ENCODE measurements at places on chromosomes 5 and 9.

- no peak for DNase-seq
Observed at GRCh38 chr5:132230871-132231270, 3.2 kb upstream of the P4HA2 start.

GRCh38 chr5:9015260-9015936, 530.5 kb downstream of the SEMA5A start:
- DNase-seq: no peak

DNA sequence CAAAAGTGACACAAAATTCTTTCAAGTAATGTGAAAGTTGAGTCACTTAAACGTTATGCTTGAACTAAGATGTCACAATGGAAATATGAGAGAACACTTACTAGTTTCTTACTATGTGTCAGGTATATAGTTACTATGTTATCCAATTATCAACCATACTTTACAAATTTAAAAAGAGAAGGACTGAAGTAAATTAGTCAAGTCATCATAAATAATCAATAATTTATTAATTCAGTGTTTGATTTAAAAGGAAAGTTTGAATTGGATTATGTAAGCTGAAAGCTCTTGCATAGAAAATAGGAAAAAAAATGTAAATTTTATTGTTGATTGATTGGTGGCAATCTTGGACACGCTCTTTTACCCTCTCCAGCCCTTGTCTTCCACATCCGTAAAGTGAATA, 76.3 kb downstream of the GABRA1 start:
- no peak for DNase-seq

DNA sequence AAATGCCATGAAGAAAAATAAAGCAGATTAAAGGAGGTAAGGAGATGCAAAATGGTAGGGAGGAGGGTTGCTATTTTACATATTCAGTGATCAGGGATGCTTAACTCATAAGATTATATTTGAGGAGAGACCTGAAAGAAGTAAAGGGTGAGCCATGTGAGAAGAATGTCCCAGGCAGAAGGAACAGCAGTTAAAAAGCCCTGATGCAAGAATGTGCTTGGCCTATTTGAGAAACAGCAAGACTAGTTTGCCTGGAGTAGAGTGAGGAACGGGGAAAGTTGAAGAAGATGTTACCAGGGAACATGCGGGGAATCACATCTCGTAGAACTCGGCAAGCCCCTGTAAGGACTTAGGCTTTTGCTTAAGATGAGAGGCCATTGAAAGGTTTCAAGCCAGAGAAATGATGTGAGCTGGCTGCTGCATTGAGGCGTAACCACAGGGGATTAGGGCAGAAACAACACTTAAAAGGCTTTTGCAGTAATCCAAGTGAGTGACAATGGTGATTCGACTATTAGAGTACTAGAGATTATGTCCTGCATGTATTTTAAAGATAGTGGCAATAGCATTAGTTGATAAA, 198.7 kb downstream of the VPS13A start:
- no peak for DNase-seq

- DNase-seq: no peak
Observed at GRCh38 chr5:169052207-169052606, 248.7 kb downstream of the SLIT3 start.

DNA sequence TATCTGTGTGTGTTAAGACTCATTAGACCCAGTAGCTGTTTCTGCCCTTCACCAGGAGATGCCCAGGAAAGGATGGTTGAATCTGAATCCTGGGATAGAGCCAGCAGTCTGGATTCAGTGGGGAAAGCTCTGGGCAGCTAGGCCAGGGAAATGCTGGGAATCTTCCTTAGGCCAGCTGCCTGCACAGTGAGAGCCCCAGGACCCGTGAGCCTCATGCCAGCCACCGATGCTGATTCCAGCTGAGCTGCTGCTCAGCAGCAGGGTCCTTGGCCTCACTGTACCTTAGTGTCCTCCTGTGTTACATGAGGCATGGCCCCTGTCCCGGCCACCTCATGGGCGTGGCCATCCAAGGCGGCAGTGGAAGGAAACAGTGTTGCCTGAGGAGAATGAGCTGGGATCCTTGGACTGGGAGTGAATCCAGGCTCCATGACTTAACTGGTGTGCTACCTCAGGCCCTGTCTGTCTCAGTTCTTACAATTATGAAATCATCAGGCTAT, 87.1 kb downstream of the AMBP start:
- no peak for DNase-seq

- no peak for DNase-seq
Observed at GRCh38 chr5:170223906-170224305, 8.9 kb upstream of the C5orf58 start.

- DNase-seq: no peak
Observed at GRCh38 chr9:110744715-110745384, 76.3 kb downstream of the MUSK start.

DNA sequence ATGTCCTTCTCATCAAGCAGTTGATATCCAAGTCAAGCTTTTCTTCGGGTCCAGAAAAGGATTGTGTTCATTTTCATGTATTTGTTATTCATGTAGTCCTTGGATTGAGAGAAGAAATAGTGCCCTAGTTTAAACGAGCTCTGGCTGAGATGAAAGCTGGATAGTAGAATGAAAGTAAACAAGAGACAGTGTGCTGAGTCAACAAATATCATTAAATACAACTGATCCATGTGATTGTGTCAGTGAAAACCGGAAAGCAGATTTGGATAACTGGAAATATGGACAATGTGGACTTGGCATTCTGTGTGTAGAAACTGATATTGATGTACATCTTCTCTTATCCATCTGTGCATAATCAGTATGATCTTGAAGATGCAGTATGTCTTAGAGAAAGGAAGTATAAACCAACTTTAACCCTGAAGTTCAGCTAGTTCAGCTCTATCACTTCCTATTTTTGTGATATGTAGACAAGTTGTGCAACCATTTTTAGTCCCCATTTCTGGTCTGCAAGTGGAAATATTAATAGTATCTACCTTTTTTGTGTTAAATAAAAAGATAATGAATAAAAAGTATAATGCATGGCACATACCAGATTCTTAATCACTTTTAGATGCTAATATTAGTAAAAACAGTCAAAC, 4.4 kb downstream of the MUSK start:
- DNase-seq: no peak

DNA sequence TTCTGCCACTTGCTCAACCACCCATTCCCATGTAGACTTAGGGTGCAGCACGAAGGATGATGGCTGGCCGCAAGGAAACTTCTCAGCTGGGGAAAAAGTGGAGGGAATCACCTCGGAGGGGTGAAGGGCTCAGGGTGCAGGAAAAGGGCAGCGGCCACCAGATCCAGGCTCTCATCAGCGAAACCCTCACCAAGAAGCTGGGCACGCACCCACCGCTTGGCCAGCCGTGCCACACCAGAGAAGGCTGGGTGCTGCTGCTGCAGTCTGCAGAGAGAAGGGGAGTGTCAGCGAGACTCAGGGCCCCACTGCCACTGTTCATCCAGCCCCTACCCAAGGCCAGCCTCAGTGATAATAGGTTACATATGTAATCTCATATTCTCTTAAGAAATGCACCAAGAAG, 8.6 kb downstream of the NOL6 start:
- no peak for DNase-seq

DNA sequence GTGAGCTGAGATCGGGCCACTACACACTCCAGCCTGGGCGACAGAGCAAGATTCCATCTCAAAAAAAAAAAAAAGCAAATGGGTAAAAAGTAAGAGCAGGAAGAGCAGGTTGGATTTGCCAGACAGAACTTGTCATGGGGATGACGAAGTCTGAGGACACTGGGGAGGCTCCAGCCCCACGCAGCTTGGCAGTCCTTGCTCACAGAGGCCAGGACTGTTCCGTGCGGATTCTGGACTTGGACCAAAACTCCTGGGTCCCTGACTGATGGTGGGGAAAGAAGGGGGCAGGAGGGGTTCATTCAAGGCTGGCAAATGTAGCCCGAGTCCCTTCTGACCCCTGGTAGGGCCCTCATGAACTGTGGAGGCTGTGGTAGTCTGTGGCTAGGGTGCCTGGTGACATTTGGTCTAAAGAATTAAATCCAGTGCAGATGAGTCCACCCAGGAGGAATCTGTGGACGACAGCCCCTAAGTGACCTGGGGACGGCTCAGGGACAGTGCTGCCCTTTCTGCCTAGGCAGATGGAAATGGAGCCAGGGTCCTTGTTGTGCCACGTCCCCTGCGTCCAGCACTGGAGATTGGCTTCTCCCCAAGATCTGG, 3.1 kb downstream of the FGD3 start:
- no peak for DNase-seq

GRCh38 chr9:8863886-8864544, 1064.4 kb upstream of the DMAC1 start:
- no peak for DNase-seq

DNA sequence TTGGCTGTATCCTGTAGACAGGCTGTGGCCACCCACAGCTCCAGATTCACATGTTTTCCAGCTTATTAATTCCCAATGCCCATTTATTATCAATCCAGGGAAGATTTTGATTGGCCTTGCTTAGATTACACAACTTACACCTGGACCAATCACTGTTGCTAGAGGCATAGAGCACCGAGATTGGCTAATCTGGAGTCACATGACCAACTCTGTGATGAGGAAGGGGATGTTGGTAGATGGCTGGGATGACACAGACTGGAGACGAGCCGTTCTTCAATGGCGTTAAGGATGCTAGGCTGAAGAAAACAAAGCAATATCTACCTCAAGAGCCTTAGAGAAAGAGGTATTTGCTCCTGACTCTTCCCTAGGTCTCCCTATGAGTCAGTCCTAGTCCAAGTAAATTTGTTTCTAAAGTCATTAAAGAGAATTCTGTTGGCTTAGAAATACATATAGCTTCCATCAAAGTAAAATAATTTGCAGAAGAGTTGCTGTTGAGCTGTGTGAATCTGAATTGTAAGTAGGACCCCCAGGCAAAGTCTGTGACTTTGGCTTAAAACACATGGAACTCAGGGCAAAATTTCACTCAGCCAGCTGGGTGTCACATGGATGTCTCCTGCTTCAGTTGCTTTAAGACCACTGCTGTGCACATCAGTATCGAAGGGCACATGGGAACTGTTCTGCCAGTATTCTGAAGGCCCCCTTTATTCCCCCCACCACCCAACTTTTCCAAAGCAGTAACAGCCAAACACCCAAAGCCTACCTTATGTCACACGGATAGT, 326.4 kb upstream of the KLF4 start:
- no peak for DNase-seq

DNA sequence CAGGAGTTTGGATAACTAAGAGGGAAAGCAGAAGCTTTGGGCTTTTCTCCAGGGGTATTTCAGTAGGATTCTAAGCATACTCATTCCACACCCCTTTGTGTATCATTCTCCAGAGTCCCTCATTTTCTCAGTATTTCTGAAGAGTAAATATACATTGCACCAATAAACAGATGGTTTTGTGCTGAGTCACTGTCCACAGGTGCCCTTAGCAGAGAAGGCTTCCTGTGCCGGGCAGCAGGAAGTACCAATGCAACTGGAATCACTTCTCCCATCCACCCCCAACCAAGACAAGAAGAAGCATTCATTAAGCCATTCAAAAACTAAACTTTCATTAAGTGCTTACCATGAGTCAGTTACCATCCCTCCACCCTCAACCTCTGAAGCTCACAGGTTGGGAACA, 3.6 kb upstream of the CCNJL start:
- DNase-seq: no peak

- no peak for DNase-seq
Observed at GRCh38 chr9:110058304-110058953, 149.5 kb downstream of the C9orf152 start.

DNA sequence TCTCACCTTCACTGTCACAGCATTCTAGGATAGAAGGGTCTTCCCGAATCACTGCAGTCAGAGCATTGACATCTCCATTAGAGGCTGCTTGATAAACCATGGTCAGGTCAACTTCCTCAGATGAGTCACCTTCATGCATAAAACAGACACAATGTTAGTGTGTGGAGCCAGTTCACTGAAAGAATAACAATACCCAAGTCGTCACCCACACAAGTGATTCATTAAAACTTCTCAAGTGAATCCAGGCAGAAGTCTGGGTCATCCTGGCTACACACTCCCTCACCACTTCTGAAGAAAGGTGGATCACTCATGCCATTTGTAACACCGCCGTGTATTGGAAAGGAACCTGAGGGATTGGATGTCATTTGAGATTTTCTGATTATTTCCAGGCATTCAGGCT, 49.6 kb downstream of the ANKRD55 start:
- DNase-seq: no peak

GRCh38 chr5:9537223-9538141, 8.4 kb downstream of the SEMA5A start:
- DNase-seq: no peak

GRCh38 chr5:7190712-7191250, 205.2 kb upstream of the ADCY2 start:
- no peak for DNase-seq

GRCh38 chr9:5556101-5556705, 45.9 kb downstream of the PDCD1LG2 start:
- DNase-seq: no peak

DNA sequence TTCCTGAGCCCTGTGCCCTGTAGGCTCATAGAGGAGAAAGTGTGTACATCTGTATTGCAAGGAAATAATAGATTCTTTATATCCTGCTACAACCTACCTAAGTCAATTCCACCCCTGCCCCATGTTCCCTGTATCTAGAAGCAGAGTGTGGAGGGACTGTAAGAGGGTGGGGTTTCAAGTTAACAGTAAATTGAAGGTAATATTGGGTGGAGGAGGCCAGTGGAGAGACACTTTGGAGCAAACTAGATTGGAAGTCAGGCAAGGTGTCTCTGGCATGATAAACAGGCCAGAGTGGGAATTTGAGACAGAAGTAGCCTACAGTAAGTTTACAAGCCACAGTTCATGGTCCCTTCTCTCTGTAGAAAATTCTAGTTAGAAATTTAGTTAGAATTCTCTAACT, 2.3 kb upstream of the HEMGN start:
- no peak for DNase-seq

GRCh38 chr9:20884985-20885593, 146.4 kb downstream of the HACD4 start:
- no peak for DNase-seq

DNA sequence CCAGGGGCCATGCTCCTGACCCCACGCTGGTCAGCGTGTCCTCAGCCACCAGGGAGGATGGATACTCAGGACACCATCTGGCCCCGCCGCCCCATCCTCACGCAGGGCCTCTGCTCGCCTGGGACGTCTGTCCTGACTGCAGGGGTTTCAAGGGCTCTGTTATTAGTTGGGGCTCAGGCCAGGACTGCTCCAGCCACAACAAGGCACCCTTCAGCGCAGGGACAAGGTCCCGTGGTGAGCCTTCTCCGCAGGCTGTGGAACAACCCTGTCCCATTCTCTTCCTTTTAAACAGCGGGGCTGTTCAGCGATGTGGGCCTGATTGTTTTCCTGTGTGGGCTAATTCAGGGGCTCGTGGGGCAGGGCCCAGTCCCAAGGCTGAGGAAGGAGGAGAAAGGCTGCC, 61.6 kb downstream of the SEMA4D start:
- no peak for DNase-seq

GRCh38 chr5:32859211-32859641, 148.1 kb downstream of the NPR3 start:
- no peak for DNase-seq

- no peak for DNase-seq
Observed at GRCh38 chr9:14868772-14869583, 41.2 kb downstream of the FREM1 start.

GRCh38 chr9:134208310-134208841, 44.0 kb upstream of the RNU6ATAC start:
- no peak for DNase-seq

- no peak for DNase-seq
Observed at GRCh38 chr9:5089737-5090136, 95.7 kb downstream of the INSL6 start.

All from mesothelial cell of epicardium (in vitro differentiated cells).